ENCODE measurements at places on chromosomes 2 and 18.

- DNase-seq, result no peak
Observed at GRCh38 chr18:76410033-76410432, 85.0 kb downstream of the ZNF516 start.

GRCh38 chr2:234100686-234101085 lies 50.2 kb downstream of the SPP2 start:
- no peak for DNase-seq

GRCh38 chr2:240947607-240948006 lies 41.5 kb downstream of the CROCC2 start:
- DNase-seq, result no peak

- no peak for DNase-seq
Observed at GRCh38 chr2:120453635-120453998, 107.7 kb downstream of the INHBB start.

DNA sequence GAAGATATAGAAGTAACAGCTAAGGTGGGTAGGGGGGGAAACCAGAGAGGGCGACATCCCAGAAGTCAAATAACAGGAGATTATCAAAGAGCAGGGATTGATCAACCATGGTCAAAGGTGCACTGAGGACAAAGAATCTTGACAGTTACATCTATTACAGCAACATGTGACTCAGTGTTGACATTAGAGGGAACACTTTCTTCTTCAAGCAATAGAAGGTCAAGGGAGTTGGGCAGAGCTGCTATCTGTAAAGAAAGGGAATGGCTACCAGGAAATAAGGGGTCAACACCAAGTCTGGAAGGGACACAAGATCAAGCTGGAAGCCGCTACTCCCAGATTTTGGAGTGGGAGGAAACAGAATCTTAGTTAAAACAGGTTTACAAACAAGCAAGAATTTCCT lies 611.0 kb downstream of the TSN start:
- no peak for DNase-seq

DNA sequence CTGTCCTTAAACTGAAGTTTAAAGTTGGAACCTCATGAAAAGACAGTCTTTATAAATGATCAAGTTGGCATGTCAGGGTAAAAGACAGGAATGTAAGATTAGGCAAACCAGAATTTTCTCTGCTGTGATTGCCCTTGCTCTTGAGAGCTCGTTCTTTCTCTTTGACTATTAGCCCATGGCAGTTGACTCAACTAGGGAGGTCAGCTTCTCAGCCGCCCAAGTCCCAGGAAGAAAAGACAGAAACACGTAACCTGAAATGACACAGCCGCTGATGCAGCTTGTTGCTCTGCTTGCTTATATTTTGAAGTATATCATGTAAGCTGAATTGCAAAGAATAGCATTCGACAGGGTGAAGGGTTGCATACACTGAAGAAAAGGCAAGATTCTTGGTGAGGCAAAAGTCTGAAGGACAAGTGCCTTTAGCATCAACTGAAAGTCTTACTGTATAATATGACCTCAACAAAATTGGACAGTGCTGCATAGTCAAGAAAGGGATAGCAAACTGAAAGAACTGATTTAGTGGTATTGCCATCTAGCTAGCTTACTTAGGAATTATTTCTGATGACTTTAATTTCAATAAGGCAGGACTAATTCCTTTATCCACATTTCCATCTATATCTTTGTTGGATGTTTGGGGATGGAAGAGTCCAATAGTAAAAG lies 54.7 kb downstream of the ARHGAP15 start:
- DNase-seq, result no peak

- DNase-seq, result no peak
Observed at GRCh38 chr18:79698668-79699335, 19.2 kb downstream of the CTDP1 start.

GRCh38 chr2:48328159-48328809 lies 201.7 kb upstream of the STON1 start:
- DNase-seq, result no peak

GRCh38 chr2:173898996-173899395 lies 66.2 kb downstream of the SP3 start:
- no peak for DNase-seq

DNA sequence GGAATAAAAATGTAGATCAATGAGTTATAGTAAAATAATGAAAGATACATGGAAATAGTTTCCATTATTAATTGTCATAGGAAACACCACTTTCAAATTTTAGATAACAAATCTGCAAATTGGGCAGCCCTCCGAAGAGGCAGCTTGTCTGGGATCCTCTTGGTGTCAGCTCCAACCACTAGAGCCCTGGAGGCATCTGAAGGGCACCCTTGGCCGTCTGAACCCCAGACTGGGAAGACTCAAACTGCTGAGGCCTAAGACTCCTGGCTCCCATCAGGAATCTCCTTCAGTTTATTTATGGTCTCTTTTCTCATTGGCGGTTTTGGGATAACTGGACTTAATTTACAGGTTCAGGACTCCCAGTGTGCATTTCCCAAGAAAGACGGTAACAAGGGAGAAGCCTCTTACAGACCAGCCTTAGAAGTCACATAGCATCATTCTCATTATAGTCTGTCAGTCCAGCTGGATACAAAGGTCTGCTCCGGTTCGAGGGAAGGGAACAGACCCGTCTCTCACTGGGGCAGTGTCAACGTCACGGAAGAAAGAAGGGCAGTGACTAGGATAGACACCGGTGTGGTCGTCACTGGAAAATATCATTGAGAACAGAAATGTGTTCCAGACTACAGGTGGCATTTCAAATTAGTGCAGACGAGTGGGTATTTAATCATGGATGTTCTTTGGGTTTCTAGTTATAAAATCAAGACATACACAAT lies 390.7 kb upstream of the NETO1 start:
- no peak for DNase-seq

- no peak for DNase-seq
Observed at GRCh38 chr2:38512211-38512610, 90.5 kb downstream of the HNRNPLL start.

- DNase-seq, result no peak
Observed at GRCh38 chr2:203707530-203707929, 1.1 kb downstream of the CD28 start.

GRCh38 chr2:6920743-6921064 lies 3.5 kb downstream of the RNF144A start:
- no peak for DNase-seq

GRCh38 chr2:210399440-210400041 lies 77.0 kb downstream of the LANCL1 start:
- DNase-seq, result peak; percentile 11

DNA sequence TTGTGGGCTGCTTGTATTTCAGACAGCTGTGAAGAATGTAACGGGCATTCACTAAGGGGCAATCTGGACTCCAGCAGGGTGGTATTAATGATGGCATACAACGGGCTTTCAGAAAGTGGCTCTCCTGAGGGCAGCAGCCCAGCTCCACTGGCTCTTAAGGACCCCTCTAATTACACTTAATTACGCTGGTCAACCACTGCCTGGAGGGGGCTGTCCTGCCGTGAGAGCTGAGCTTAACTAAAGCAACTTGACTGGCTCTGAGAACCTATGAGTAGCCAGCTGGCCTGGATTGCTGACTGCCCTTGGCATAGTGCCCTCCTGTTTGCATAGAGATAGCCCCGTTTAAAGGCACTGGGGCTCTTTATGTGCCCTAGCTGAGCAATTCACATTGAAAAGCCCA lies 3.8 kb downstream of the LIPG start:
- DNase-seq, result no peak

DNA sequence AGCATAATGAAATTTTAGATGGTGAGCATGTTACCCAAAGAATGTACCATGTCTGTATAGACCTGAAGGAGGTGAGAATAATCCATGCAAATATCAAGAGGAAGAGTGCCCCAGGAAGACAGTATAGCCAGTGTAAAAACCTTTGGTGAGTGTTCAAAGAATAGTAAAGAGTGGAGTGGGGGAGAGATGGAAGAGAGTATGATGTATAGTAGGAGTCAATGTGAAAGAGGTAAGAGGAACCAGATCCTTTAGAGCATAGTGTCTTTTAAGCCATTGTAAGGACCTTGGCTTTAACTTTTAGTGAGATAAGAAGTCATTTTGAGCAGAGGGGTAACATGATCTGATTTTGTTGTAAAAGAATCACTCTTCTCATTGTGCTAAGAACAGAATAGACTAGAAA lies 1052.3 kb upstream of the ZEB2 start:
- no peak for DNase-seq

DNA sequence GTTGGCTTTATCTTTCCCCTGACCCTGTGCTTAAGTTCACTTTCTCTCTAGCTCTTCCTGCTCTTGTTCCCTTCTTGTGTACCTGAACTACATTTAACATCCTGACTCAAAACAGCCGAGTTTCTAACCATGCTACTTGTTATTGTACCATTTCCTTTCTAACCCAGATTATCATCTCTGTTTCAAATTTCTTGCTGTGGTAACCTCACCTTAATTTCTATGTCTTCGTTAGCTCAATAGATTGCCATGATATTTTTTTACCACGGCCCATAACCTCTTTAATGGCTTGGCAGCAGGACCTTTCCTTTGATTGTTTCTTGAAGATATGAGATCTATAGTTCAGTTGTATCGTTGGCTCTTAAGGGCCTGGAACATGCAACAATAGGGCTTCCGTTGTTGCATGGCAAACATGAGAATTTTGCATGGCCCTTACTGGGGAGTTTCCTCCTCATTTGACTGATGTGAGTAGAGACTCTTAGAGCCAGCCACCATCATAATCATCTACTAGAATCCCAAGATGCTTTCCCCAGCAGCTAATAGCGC lies 11.1 kb downstream of the CFAP36 start:
- no peak for DNase-seq

GRCh38 chr2:175008009-175008408 lies 2.8 kb upstream of the CHN1 start:
- no peak for DNase-seq

DNA sequence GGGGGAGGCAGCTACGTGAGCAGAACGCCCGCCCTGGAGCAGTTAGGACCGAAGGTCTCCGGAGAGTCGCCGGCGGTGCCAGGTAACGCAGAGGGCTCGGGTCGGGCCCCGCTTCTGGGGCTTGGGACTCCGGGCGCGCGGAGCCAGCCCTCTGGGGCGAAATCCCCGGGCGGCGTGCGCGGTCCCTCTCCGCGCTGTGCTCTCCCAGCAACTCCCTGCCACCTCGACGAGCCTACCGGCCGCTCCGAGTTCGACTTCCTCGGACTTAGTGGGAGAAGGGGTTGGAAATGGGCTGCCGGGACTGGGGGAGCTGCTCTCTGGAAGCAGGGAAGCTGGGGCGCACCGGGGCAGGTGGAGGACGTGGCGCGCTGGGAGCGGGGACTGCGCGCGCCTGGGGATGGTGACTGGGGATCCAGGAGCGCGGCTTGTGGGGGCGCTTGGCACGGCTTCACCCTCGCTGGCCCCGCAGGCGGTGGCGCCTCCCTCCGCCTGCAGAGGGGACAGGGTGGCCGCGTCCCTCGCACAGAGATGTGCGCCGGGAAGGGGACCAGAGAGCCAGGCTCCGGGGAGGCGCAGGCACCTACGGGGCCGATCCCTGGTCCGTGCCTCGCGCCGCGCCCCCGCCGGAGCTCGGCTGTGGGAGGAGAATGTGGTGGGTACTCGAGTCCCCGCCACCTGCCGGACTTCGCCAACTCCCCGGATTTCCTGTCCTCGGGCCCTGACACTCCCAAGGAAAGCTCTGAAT lies 688 bp downstream of the CDH20 start:
- no peak for DNase-seq
